ENCODE measurements at places on chromosomes 5 and 9. TPM values are rescaled to one million over a fixed set of nuclear protein-coding genes. Genes with fewer than 3 reads are reported as not detected.

SLC36A3 gene
- total RNA-seq = not detected

GRCh38 chr9:127033789-127034188 lies 88.6 kb downstream of the ANGPTL2 start:
- DNase-seq = no peak

PRR16 gene
- 9.5 TPM for total RNA-seq

UGT3A1 gene
- not detected for total RNA-seq

GRCh38 chr9:111819360-111819759 lies 24.6 kb upstream of the SHOC1 start:
- DNase-seq = no peak
